ENCODE measurements at places on chromosomes 4 and X.

GRCh38 chr4:46441136-46441859 lies 51.4 kb upstream of the GABRA2 start:
- DNase-seq = no peak

GRCh38 chr4:109560687-109561461 lies 828 bp downstream of the MCUB start:
- DNase-seq = peak; percentile 66

GRCh38 chrX:46662188-46662958 lies 88.8 kb downstream of the CHST7 start:
- DNase-seq = no peak

- DNase-seq = no peak
Measured at GRCh38 chr4:41746440-41747229, 1.9 kb downstream of the PHOX2B start.

- no peak for DNase-seq
Measured at GRCh38 chr4:22483551-22483981, 32.3 kb downstream of the ADGRA3 start.

- DNase-seq = no peak
Measured at GRCh38 chr4:150009533-150009932, 68.7 kb upstream of the DCLK2 start.

DNA sequence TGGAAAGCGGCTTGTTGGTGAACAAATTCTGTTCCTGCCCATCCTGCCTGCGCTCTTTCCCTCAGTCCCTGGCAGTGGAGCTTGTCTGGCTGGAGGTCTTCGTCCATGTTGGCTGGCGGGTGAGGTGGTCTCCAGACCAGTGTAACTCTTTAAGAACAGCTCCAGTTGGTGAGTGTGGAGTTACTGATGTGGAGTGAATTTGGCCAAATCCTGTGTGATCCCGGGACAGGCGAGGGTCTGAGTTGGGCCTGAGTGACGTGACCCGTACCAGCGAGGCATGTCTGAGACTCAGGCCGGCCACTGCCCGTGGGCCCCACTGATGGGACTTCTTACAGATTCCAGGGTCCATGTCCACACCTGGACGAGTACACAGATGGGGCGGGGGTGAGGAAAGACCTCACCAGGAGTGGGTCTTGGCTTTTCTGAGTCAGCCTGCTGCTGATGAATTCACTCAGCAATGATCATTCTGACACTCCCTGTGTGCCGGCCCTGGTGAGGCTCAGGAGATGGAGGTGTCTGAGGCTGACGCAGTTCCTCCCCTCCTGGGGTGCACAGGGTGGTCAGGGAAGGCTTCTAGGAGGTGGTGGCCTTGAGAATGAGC lies 45.5 kb downstream of the PSAPL1 start:
- DNase-seq = no peak

DNA sequence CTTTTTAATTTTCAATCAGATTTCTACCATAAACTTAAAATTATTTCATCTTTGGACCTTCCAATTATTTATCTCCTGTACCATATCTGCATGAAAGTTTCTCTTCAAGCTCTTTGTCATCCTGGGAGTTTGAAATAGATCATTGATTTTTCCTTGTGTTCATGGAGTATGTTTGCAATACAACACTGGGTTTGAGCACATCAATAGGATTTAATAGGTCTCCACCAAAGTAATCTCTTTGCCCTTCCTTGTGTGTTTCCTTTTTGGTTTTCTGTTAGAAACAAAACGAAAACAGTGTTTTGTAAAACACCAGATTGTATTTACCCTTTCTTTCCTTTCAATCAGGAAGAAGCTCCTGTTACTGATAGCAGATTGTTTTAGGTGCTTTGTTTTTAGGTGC lies 11.9 kb downstream of the FMR1 start:
- no peak for DNase-seq

DNA sequence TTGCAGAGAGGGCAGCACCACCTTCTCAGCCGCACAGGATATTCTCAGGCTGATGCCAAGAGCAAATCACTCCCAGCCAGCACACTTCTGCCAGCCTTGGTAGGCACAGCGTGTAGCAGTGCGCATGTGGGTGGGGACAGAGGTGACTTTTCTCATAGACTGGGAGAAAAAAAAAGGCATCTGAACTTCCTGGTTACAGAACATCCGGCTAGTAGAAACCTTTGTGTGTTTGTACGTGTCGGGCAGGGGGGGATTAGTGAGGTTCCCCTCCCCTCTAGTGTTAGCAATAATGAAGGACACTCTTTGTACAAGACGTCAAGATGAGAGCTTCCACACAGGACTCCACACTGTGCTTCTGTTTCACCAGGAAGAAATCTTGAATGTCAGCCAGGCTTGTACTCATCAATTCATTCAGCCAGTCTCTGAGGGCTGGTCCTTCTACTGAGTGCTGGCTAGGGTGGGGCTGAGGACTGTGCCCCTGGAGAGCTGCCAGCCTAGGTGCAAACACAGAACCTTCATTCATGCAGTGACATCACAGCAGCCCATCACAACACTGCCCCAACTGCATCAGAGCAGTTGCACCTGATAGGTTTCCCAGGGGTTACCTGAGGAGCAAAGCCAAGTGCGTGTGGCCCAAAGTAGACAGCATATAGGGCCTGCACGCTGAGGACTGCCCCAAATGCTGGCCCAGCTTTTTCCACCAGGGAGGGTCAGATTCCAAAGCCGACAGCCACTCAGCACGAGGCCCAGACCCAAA lies 34.7 kb downstream of the SLC25A5 start:
- peak; percentile 58 for DNase-seq

DNA sequence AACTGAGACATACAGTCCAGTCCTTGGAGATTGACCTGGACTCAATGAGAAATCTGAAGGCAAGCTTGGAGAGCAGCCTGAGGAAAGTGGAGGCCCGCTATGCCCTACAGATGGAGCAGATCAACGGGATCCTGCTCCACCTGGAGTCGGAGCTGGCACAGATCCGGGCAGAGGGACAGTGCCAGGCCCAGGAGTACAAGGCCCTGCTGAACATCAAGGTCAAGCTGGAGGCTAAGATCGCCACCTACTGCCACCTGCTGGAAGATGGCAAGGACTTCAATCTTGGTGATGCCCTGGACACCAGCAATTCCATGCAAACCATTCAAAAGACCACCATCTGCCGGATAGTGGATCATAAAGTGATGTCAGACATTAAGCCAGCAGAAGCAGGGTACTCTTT lies 20.4 kb upstream of the FRMPD3 start:
- peak; percentile 49 for DNase-seq

DNA sequence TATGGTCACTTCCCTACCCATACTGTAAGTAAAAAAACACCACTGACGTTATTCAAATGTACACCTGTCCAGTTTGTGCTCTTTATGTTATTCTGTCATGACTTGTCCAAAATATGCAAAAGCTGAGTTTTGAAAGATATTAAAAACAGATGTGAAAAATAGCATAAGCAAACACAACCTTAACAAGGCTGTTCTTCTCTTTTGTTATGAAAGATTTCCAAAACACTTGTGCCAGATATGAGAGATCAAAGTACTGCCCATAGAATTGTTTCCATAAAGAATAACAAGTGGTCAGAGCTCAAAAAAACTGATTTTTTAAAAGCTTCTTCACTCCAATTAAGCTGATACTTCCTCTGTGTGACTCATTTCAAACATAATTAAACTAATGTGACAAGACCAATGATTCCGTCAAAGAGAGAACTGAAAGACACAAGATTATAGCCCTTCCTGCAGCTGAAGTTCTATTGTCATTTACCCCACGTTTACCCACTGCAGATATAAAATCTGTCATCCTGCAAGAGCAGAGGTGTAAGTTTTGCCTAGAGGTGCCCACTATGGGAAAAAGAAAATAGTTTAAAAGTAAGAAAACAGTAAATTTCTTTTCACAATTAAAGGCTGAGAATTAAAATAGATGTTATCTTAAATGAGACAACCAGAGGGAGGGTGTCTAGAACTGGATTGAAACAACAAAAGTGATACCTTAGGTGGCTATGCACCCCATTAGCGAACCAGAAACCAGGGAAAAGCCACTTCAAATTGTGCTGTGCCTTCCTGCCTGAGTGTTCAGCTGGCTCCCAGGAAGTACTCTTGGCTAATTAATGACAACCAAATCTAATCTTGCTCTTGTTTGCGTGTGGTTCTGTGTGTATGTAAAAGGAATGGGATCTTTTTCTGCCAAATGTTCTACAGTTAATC lies 30.1 kb downstream of the RASSF6 start:
- DNase-seq = no peak

GRCh38 chr4:94959307-94959706 lies 201.6 kb downstream of the BMPR1B start:
- DNase-seq = no peak

GRCh38 chr4:159016593-159017024 lies 86.3 kb upstream of the RAPGEF2 start:
- DNase-seq = no peak

DNA sequence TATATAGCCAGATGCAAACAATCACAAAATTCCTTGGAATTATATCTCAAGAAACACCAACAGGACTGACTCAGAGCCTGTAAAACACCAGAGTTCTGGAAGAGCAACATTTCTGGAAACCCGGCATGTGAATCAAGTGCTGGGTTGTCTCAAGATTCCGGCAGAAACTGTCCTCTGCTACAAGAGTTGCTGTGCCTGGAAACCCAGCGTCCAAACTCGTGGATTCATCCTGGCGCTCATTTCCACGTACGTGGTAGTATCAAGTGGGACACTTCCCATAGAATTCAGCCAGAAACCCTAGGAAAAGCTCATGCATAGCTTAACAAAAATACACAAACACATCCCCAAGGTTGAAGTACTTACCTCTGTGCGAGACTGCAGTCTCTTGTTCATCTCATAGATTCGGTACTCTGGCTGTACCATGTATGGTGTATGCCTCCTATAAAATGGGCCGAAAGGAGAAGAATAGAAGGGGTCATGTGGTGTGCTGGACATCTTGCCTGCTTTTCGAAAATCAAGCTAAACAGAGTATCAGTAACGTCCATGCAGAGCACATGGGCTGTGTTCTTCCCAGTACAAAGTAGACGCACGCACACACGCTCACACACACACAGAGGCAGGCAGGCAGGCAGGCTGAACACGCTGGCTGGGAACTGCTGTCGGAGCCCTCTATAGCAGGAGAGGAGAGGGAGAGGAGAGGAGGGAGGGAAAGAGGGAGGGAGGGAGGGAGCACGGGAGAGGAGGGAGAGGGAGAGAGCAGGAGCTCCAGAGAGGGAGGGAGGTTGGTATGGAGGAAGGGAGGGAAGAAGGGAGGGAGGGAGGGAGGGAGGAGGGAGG lies at the start of gene LDB2:
LDB2 (minus strand) TSS at position 655 of the 837 bp plus-strand sequence.
- no peak for DNase-seq

DNA sequence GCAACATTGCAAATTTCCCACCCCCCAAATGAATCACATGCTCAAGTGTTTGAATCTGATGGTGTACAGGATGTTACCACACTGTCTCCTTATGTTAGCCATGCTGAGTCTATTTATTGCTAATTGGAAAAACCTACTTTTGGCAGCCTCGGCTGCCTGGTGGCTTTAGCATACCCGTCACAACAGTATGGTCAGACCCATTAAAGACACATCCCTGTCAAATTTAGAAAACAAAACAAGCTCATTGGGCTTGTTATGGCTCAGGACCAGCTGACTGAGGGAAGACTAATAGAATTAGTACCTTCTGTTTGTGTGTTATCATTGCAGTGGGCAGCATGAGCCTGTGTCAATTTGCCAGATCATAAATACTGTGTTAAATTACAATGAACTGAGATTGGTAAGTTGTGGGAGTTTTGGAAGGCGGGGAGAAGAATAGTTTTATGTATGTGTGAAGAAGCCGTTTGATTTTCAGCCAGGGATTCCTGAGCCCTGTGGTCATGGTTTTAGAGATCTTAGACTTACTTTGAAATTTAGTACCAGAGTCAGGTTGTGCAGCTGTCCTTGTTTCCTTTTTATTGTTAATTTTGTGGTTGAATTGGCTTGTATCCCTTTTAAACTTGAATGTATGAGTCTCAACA lies 66.8 kb downstream of the POLA1 start:
- no peak for DNase-seq

DNA sequence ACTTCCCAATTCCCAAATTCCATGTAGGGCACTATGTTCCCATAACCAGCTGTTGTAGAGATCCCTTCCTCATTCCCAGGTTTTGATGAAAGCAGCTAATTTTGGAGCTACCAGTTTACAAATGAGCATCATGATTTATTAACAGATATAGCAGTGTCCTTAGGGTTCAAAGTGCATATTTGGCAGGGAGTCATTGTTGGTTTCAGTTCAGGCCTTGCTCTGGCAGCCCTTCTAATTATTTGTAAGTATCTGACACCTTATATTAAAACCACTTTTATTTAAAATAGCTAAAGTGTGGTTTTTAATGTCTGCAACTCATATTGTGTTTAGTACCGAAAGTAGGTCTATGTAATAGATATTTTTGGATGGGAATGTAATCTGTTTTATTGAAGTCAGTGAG lies 518.5 kb downstream of the TLL1 start:
- no peak for DNase-seq

DNA sequence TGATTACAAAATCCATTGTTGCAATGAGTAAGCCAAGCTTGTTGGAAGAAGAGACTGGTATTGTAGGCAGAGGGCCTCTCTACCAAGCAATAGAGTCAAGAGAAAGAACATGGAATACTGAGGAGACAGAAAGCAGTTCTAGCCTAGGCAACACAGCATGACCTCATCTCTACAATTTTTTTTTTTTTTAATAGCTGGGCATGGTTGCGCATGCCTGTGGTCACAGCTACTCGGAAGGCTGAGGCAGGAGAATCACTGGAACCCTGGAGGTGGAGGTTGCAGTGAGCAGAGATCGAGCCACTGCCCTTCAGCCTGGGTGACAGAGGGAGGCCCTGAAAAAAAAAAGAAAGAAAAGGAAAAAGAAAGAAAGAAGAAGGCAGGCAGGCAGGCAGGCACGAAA lies 11.7 kb upstream of the ZBTB33 start:
- DNase-seq = no peak

DNA sequence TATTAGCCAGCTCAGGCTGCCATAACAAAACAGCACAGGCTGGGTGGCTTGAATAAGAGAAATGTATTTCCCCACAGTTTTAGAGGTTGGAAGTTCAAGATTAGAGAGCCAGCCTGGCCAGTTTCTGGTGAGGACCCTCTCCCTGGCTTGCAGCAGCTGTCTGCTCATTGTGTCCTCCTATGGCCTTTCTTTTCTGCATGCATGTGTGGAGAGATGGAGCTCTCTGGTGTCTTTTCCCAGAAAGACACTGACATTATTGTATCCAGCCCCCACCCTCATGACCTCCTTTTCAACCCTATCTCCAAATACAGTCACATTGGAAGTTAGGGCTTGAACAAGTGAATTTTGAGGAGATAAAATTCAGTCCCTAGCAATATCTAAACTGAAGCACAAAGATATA lies 263.8 kb upstream of the PABPC4L start:
- no peak for DNase-seq

Measured in CD4-positive, alpha-beta T cell treated with Interleukin-6 for 4 hours (primary cell).